Tongue (tissue), 3 donors: ENCODE measurements at places on chromosomes 3 and 15.

- no peak for DNase-seq
Measured at GRCh38 chr3:176755552-176755951, 441.7 kb downstream of the TBL1XR1 start.

- peak; percentile 9 for DNase-seq
Measured at GRCh38 chr15:96355568-96356187, 25.2 kb downstream of the NR2F2 start.

- no peak for DNase-seq
Measured at GRCh38 chr3:53120336-53120735, 9.9 kb downstream of the RFT1 start.

GRCh38 chr3:97066531-97066930 is 252.1 kb downstream of the EPHA6 start:
- DNase-seq = no peak

- no peak for DNase-seq
Measured at GRCh38 chr15:46293550-46293949, 658.7 kb downstream of the SQOR start.

DNA sequence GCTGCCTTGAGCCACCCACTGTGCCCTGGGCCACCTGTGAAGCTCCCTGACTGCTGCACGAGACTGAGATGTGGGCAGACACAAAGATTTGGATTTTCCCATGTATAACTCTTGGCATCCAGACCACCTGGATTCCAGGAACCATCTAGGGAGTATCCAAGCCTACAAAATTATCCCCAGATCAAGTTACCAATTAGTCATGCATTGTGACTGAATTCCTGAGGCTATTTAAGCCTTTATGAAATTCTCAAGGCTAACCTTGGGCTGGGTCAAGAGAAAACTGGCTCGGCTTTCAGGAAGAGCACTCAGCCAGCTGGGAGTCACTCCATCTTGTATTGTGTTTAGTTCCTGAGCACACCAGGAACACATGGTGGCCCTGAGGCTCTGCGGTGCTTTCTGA is 13.3 kb upstream of the ATP13A5 start:
- DNase-seq = peak; percentile 24

DNA sequence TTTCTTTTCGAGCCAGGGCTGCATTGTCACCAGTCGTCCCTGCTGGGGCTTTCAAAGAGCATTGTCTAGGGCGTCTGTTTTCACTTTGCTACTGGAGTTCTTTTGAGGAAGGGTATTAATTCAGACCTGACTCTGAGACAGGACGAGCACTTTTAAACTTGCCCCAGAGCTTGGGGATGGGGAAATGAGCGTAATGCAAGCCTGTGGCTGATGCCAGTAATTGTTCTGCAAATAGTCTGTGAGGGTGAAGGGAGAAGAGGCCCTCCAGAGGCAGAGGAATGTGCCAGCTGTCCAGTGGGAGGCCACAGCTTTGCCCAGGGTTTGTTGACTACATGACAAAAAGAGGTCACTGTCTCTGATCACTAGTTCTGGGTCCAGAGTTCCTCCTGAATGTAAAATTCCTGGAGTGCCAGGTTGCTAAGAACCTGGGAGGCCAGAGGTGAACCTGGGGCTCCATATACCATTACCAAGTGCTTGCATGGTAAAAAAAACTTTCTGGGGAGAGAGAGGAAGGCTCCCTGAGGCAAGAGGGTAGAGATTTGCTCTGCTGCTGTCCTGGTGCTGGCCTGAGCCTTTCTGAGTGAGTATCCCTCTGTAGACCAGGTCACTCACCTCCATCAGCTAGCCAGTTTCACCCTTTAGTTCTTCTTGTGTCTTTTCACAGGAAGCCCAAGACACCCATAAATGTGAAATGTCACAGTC is 14.8 kb downstream of the EEFSEC start:
- peak; percentile 69 for DNase-seq

- DNase-seq = no peak
Measured at GRCh38 chr3:52347716-52348635, 31.9 kb downstream of the DNAH1 start.

DNA sequence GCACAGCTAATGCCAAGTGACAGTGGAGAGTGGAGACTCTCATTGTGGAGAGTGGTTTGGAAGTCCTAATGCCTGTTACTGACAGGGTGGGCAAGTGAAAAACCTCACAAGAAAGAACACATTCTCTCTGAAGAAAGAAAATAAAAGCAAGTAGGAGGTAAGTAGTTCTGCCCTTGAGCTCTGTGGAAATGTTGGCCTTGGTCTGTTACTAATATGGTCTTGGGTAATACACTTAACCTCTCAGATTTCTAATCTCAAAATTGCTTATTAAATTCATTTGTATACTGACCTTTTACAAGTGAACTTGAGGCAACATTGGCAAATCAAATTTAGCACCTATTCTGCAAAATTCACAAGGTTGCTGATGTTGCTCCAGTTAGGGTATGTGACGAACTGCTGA is 291.6 kb upstream of the CBLB start:
- no peak for DNase-seq
